ENCODE measurements at places on chromosomes 16 and 17.

GRCh38 chr17:74435775-74436359, 4.0 kb downstream of the GPRC5C start:
- no peak for DNase-seq

GRCh38 chr17:39132192-39132610, 19.2 kb downstream of the PLXDC1 start:
- no peak for DNase-seq

DNA sequence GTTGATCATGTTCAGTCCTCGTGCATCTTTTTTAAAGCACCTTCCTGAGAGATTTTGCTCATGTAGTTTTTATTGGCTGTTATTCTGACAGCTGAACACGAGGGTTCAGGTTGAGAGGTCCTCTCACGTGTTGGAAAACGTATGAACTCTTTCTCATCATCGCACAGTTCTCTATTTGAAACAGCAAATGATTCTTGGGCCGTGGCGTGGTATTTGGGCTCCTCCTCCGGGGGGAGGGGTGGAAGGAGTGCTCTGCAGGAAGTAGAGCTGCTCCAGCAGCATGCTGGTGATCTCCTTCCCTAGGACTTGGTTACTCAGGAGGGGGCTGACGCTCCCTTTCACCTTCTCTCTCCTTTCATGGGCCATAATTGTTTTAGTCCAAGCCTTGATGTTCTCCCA, 70.4 kb downstream of the KSR1 start:
- DNase-seq: peak; percentile 19

DNA sequence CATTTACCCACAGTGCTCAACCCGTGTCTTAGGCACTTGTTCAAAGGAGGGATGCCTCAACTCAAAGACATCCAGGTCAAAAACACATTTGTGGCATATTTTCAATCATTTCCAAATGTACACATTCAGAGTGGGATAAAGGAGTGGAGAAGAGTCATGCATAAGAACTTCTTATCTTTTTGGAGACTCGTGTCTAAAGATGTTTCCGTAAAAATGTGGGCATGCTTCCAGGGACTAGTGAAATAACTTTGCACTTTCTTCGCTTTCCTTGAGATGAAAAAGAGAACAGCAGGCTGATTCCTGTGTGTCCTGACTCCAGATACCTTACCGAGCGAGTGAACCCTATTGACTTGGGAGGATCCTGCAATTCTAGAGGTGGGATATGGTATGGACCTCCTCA, 256.6 kb upstream of the KCNJ16 start:
- DNase-seq: no peak

GRCh38 chr16:88582912-88583575, 12.8 kb downstream of the ZC3H18 start:
- no peak for DNase-seq

GRCh38 chr16:84215531-84215930, 24.3 kb downstream of the KCNG4 start:
- no peak for DNase-seq

All from CD4-positive, alpha-beta T cell treated with Interleukin-21 for 1 hour (primary cell).